ENCODE measurements at places on chromosomes 4 and X.

- no peak for DNase-seq
These were observed 194.3 kb downstream of the KIT start for GRCh38 chr4:54852054-54852453.

DNA sequence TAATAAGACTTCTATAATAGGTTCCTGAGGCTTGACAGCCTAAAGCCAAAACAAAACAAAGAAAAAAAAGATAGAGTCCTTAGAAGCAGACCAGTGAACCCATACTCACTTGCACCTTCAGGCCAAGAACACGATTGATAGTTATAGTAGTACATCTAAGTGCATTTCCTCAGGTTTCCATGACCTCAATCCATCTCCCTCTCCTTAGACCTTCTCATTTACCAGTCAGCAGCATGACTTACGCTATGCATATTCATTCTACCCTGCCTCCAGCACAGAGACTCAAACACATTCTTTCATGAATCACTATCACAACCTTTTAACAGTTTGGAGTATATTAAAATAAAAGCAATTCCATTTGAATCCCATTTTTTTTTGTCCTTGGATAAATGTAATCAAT, 855.6 kb downstream of the CCSER1 start:
- no peak for DNase-seq

GRCh38 chrX:70421618-70422017, 1.5 kb upstream of the GDPD2 start:
- no peak for DNase-seq

DNA sequence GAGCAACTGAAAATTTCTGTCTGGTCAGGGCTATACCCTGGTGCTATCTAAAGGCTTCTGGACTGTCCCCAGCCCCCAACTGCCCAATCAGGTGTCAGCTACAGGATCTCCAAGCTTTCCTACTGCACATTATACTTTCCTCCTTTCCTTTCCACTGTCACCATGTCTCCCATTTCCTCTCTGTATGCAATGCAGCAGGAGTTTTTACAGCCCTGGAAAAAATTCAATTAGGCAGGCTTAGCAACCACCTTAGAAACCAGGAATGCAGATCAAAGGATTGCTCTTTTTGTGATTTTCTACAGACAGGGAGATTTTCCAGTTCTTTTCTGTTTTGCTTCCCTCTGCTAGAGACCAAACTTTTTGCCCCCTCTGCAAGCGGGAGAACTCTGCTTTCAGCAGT, 6.0 kb upstream of the NAF1 start:
- no peak for DNase-seq

GRCh38 chr4:168411318-168412150, 68.8 kb downstream of the DDX60L start:
- no peak for DNase-seq

GRCh38 chr4:160180211-160180610, 1077.3 kb downstream of the RAPGEF2 start:
- DNase-seq: no peak

- no peak for DNase-seq
These were observed 15.7 kb downstream of the PGAM4 start for GRCh38 chrX:77953708-77954107.

- no peak for DNase-seq
These were observed 12.3 kb downstream of the RPL9 start for GRCh38 chr4:39446483-39446841.

- DNase-seq: no peak
These were observed 96.0 kb upstream of the PPP2R3B start for GRCh38 chrX:482702-483203.

GRCh38 chr4:137124278-137124932, 407.9 kb downstream of the PCDH18 start:
- no peak for DNase-seq
